ENCODE measurements at places on chromosomes 6 and 20.

GRCh38 chr20:39874049-39874893 lies 814.8 kb downstream of the MAFB start:
- DNase-seq, result peak; percentile 56

GRCh38 chr6:95794749-95795148 lies 217.4 kb downstream of the MANEA start:
- no peak for DNase-seq

- DNase-seq, result peak; percentile 48
These were observed 868 bp downstream of the NCOA3 start for GRCh38 chr20:47502271-47503239.

- no peak for DNase-seq
These were observed 5.0 kb upstream of the GABRR1 start for GRCh38 chr6:89221971-89222711.

DNA sequence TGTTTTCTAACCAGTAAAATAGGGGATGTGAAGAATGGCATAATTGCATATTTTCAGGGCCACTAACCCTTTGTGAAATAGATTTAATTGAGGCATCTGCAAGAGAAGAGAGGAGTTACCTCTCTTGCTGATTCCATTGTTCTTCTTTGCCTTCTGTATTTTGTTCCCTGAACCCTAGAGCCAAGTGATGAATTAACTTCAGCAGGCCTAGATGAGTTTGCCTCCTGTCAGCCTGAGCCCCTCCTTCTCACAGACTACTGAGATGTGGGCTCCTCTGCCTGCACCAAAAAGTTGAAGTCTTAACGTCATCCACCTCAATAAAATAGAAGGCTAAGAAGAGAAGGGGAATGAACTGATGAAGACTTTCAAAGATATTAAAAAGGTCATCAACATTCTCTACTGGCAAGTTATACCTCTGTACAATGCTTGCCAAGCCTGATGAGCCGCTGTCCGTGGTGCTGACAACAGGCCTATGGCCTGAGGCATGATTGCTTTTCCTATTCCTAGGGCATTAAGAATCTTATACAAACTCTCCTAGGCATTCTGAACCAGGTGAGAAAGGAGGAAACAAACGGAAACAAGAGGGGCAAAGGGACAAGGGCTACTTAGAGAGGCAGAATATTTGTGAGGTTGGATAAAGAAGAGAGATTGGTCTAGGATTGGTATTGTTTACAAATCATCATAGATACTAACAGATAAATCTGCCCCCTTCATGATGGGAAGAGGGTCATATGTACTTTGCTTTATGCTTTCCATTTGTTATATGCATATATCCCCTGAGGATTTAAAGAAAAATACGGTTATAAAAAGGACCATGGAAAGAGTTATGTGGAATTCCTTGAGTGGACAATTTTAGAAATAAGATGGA lies 46.8 kb downstream of the CD24 start:
- DNase-seq, result peak; percentile 69

DNA sequence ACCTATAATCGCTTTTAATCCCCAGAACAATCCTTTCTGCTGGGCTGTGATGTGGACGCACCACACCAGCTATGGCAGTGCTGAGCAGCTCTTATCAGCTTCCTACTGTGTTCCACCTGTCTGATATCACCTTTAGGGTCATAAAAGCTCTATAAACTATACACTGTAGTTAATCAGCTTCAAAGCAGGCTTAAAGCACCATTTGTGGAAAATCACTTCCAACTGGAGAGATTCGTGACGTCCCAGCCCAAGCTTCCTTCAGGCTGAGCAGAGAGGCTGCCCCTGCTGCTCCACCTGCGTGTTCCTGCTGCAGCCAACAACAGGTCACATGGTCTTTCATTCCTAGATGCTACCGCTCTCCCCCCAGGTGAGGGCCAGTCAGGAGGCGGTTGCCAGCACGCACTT lies 156.5 kb downstream of the SMOC2 start:
- DNase-seq, result no peak

GRCh38 chr6:63600136-63600535 lies 27.9 kb downstream of the LOC128125822 start:
- no peak for DNase-seq

- no peak for DNase-seq
These were observed 747.6 kb downstream of the HDGFL1 start for GRCh38 chr6:23316931-23317330.

GRCh38 chr6:122755901-122756300 lies 23.6 kb upstream of the FABP7 start:
- DNase-seq, result no peak

DNA sequence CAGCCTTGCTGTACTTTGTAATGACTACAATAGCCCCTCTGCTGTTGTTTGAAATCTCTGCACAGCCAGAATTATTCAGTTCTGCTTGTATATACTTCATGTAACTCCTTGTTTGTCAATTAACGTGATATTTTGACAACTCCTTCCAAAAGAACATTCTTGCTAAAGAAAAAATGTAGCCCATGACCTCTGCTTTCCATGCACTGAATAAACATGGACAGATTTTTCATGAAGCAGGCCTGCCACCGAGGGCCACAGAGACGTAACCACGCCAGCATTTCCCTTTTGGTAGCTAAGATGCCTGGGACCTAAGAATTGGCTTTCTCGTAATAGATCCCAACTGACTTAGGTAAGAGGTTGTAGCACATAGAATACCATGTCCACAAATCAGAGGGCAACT lies 135.9 kb downstream of the MYLK4 start:
- no peak for DNase-seq

GRCh38 chr6:97626671-97627441 lies 343.8 kb upstream of the MMS22L start:
- DNase-seq, result peak; percentile 12

- no peak for DNase-seq
These were observed 141.7 kb downstream of the RFX6 start for GRCh38 chr6:117018771-117019170.

DNA sequence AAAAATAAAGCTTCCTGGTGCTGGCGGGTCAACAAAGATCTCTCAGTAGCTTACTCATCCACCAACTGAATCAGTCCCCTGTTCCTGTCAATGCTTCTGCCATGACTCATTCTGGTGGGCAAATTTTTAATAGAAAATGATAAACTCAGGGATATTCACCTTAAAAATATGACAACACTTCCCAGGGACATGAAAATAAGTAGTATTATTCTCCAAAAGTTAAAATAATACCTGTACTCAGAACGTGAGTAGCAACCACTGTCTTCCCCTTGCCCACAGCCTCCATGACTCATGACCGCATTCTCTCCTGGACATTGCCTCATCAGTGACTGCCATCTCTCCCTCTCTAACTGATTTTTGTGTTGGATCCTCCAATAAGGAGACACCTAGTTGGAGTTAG lies 552.3 kb downstream of the KIF16B start:
- DNase-seq, result no peak

DNA sequence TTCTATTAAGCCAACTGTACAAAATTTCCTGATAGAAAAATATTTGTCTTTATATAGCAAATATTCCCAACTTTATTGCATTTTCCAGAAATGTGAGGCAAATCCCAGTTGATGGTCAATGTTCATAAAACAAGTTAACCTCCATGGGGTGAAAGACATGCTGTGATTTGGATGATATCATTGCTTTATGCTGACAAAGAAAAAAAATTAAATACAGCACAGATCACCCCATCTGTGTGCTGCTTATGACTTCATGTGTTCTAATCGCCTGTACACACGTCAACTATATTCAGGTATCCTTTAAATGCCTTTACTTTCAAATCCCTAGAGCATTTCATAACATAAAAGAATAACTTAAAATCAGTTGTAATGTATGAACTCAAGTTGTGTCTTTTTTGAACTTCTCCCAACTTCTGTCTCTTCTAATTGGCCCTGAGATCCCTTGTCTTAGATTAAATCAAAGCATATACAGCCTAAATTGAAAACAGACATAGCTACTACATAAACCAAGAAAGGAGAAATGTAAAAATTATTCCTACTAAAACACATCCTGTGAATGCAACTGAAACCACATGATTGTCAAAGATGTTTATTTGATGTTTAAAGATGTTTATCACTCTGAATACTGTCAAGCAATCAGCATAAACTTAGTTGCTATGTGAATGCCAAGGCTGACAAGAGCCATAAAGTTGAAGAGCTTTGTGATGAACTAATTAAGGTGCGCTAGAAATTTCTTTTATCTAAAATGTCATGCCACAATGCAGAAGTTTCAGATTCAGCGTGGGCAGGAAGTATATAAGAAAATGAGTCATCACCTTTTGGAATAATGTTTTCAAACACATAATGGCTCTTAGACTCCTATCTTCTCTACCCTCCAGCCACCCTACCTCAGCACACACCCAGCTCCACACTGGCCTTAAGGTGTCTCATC lies 68.7 kb downstream of the FILIP1 start:
- DNase-seq, result no peak

DNA sequence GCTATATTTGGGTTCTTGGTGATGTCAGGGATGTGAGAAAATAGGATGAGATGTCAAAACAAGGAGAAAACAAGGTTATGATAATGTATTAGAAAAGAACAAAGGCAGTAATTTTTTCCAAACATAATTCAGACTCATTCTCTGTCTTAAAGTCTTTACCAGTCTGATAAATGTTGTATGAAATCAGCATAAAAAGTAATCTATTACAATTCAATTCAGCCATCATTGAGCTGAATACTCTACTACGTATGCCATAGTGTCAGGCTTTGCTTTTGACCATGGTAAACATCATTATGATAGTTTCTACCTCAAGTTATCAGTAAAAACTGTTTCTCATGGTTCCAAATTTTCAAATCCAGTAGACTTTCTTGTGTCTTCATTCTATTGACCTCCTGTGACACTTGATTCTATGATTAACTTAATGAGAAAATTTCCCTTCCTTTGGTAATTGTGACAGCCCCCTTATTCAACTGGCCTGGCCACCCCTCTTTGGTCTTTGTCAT lies 75.0 kb downstream of the EPHA7 start:
- DNase-seq, result no peak

DNA sequence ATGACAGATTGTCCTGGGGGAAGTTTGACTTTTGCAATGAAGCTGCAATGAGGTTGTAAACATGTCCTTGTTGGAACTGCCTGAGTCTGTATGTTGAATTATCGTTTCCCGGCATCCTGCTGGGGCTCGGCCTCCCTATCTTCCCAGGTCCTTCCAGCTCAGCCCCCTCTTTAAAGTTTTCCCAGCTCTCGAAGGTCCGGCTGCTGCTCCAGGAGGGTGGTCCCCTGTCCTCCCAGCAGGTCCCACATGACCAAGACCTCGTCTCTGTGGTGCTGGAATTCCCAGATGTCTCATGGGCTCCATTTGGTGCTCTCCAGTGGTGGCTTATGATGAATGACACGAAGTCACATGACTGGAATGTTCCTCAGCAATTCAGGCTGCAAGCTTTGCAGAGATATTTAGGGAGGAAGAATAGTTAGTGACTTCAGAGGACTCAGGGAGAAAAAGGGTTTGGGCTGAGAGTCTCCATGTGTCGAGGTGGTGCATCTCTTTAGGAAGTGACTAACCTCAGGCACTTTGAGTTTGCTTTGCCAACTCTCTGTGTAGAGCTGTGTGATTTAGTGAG lies 21.4 kb downstream of the SMOC2 start:
- DNase-seq, result no peak

DNA sequence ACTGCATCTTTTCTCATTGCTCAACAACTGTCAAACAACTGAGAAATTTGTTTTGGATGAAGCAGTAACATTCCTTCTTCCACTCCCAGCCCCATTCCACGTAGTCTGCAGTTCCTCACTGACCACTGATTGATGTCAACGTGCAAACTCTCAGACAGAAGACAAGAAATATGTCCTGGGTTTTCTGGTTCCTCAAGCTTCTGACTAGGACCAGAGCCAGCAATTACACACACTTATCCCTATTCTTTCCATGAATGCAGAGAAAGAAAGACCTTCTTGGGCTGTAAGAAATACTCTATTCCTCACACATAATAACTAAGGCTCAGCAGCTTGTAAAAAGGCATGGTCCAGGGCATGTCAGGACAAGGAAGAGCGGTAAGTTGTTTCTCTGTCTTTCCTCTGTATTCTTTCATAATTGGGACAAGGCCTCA lies 790.1 kb upstream of the SLC35B3 start:
- no peak for DNase-seq

DNA sequence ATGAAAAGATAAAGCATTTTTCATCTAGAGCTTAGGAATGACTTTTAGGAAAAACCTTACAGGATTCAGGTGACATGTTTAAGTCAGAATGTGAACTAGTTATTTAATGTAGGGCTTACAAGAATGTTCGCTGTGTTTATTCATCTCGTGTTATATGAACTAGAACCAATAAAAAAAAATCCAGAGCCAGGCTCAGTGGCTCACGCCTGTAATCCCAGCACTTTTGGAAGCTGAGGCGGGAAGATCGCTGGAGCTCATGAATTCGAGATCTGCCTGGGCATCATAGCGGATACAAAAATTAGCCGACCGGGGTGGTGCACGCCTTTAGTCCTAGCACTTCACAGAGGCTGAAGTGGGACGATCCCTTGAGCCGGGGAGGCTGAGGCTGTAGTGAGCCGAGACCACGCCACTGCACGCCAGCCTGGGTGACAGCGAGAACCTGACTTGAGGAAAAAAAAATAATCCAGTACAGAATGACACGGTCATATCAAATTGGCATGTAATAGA lies 46.3 kb downstream of the OR2B2 start:
- peak; percentile 68 for DNase-seq

DNA sequence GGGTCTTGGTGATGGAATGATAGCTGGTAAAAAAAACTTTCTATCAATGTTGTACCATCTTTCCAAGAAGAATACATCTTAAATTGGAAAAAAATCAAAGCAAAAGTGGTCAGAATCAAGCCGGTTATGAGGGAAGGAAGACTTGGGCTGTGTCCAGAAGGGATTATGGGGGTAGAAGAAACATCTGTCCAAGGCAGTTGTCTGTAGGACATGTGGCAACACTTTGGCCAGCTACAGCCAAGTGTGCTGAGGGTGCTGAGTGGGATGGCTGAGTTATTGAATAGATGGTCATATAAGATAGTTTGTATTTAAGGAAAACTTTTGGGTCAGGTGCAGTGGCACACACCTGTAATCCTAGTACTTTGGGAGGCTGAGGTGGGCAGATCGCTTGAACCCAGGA lies 38.4 kb downstream of the INSM1 start:
- no peak for DNase-seq

DNA sequence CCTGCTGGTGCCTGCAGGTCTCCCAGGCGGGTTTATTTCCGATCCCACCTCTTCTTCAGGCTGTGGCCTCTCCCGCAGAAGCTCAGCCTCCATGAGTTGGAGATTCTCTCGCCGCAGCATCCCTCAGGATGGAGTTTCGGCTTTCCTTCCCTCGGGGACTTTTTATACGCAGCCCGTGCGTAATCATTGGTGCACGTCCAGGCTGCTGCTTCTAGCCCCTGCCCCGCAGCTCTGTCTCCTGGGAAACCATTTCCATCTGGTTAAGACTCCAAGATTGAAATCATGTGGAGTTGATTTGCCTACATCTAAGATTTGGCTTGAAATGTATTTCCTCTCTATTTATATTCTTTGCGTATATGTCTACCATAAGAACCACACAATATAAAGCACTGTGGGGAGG lies 46.7 kb upstream of the CARMIL1 start:
- DNase-seq, result no peak

DNA sequence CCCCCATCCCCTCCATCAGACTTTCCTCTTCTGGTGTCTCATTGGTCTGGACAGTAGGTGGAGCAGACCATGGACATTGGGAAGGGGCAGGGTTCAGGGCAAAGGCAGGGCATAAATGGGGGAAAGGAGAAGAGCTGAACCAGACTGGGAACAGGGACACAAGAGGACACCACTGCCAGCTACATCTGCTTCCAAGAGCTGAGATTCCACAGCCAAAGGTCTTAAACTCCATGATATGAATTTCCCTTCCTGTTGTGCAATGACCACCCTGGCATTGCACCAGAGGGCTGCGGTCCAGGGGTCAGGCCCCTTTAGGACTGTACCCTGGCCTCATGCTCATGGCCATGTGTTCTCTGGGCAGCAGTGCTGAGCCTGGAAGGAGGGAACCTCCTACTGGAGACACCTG lies 137.9 kb downstream of the MAFB start:
- DNase-seq, result no peak
